Stimulated activated naive B cell treated with anti-CD40 and anti-IgM and Interleukin-4, amounts not matched to agents 10 μg/mL and 1 μg/mL and 100 μg/mL, for 72 hours (primary cell): ENCODE measurements at places on chromosomes 4 and X.

DNA sequence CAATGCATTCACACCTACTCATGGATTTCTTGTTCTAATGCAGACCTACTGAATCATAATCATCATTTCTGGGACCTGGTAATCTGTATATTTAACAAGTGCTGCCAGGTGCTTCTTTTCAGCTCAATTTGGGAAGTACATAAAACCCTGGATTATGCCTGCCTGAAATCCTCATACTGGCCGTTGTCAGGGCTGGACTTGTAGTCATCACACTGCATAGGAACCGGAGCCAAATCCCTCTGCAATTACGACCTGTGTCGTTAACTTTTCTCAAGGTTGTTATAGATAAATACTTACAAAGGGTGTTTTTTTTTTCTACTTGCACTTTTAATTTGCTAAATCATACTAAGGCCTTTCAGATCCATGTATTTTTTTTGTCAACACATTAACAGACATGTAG lies 294.9 kb upstream of the PRPS2 start:
- peaks cover 11% of the 10 kb centered on the region for H3K4me1 ChIP-seq
- H3K27ac ChIP-seq: no peak overlapping the region
- no peaks in the 10 kb centered on the region for H3K27me3 ChIP-seq

GRCh38 chrX:118049713-118050112 lies 66.9 kb downstream of the KLHL13 start:
- no peak overlapping the region for H3K4me3 ChIP-seq
- H3K36me3 ChIP-seq: no peaks in the 10 kb centered on the region
- no peak for DNase-seq
- no peaks in the 10 kb centered on the region for H3K27me3 ChIP-seq
- no peaks in the 10 kb centered on the region for H3K4me1 ChIP-seq
- no peak overlapping the region for H3K27ac ChIP-seq

DNA sequence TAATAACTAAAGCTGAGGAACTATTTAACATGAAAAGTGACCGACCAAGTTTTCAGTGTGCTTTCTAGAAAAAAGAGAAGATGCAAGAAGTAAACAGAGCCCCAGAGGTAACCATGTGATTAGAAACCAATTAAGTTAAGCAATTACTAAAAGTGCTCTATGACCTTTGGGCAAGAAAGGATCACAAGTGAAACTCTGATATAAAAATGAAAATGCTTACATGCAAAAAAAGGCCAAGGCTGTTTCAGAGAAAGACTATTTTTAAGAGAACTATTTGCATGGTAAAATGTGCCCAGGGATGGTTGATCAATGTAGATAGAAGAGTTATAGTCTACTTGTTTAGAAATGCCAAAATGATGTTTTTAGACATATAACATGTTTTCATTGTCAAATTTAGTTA lies 22.0 kb downstream of the KLHL15 start:
- no peak for DNase-seq
- H3K27ac ChIP-seq: no peak overlapping the region
- H3K4me1 ChIP-seq: peaks cover 6% of the 10 kb centered on the region

DNA sequence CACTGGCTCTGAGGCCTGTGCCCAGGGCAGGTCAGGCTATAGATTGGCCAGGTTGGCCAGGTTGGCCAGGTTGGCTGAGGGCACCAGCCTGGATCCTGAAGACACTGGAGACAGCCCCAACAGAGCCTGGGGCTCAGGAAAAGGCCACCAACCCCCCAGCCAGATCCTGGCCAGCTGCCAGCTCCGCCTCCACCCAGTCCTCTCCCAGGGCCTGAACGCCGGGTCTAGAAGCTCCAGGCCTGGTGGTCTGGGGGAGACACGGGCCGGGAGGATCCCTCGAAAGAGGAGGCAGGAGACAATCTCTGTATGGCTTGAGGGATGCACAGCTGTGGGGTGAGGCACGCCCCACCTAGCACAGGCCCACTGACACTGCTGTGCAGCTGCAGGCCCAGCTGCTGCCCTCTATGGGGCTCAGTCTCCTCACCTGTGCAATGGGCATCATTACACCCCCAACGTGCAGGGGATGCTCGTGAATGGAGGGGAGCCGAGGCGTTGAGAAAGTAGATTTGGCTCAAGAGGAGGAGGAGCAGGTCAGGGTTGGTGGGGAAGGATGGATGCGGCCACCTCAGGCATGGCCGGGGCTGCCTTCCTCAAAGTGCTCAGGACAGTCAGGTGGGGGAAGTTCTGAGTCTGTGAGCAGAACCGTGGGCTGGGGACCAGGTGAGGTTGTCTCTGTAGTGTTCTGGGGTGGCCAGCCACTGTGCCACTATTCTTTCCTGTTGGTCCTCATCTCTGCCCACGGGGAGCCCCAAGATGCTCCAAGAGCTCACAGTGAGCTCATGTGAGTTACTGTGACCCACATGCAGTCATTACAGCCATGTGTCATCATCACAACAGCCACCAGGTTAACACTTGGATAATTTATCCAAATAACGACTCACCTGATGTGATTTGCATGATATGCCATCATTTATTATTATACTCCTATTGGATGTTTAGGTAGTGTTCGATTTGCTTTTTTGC lies 10.8 kb upstream of the GAGE10 start:
- H3K36me3 ChIP-seq: no peaks in the 10 kb centered on the region
- H3K27me3 ChIP-seq: no peaks in the 10 kb centered on the region
- DNase-seq: no peak
- H3K27ac ChIP-seq: no peak overlapping the region

GRCh38 chr4:16019649-16020048 lies 56.7 kb upstream of the FGFBP2 start:
- DNase-seq: no peak
- H3K27me3 ChIP-seq: no peaks in the 10 kb centered on the region
- H3K4me1 ChIP-seq: no peaks in the 10 kb centered on the region
- no peaks in the 10 kb centered on the region for H3K36me3 ChIP-seq
- H3K27ac ChIP-seq: no peak overlapping the region

- H3K36me3 ChIP-seq: no peaks in the 10 kb centered on the region
- peak; percentile 26 for DNase-seq
- peak overlapping the region; percentile 89 for H3K4me3 ChIP-seq
- H3K27me3 ChIP-seq: peaks cover 17% of the 10 kb centered on the region
- peaks cover 21% of the 10 kb centered on the region for H3K4me1 ChIP-seq
- peak overlapping the region; percentile 82 for H3K27ac ChIP-seq
Measured at GRCh38 chrX:150365051-150365989, 2.2 kb downstream of the MAMLD1 start.

- no peak overlapping the region for H3K27ac ChIP-seq
- no peaks in the 10 kb centered on the region for H3K27me3 ChIP-seq
- no peak for DNase-seq
- H3K4me3 ChIP-seq: no peak overlapping the region
- no peaks in the 10 kb centered on the region for H3K4me1 ChIP-seq
- no peaks in the 10 kb centered on the region for H3K36me3 ChIP-seq
Measured at GRCh38 chrX:121227888-121228287, 180.5 kb downstream of the GLUD2 start.

DNA sequence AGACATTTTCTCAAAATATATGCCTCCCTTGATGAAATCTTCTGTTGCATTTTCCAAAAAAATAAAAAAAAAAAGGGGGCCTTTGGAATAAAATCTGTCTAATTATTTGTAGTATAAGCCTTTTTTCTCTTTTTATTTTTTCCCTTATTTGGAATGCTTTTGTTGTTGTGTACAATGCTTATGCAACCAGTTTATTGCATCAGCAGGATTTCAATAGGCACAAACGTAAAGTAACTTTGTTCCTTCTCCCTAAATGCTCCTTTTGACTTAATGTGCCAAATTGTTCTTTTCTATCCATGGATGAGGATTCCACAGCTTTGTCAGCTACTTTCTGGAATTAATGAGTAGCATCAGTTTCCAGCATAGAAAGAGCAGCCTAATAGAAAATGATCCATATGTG lies 59.6 kb upstream of the HPGD start:
- H3K36me3 ChIP-seq: no peaks in the 10 kb centered on the region
- no peak for DNase-seq
- no peaks in the 10 kb centered on the region for H3K4me1 ChIP-seq
- H3K27me3 ChIP-seq: no peaks in the 10 kb centered on the region
- H3K4me3 ChIP-seq: no peak overlapping the region

DNA sequence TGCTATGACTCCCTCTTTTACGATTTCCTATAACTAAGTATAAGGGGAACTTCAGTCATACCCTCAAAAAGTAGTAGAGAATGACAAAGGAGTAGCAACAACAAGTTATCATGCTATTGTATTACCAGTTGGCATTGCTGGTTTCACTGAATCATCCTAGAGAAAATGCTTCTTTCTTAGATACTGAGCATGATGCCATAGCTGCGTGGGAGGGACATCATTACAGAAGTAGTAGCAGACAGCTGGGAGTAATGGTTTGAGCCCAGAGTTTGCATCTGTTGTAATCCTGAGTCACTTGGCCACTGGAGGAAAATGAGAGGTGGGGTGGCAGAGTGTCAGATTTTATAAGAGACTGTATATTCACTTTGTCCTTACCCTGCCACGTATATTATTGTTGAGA lies 38.6 kb downstream of the MTMR1 start:
- DNase-seq: no peak
- no peaks in the 10 kb centered on the region for H3K27me3 ChIP-seq
- H3K27ac ChIP-seq: no peak overlapping the region
- peaks cover 19% of the 10 kb centered on the region for H3K36me3 ChIP-seq
- peaks cover 7% of the 10 kb centered on the region for H3K4me1 ChIP-seq

GRCh38 chr4:142818031-142818430 lies 28.1 kb downstream of the INPP4B start:
- H3K4me1 ChIP-seq: peaks cover 8% of the 10 kb centered on the region
- no peak overlapping the region for H3K4me3 ChIP-seq
- no peaks in the 10 kb centered on the region for H3K36me3 ChIP-seq
- no peak overlapping the region for H3K27ac ChIP-seq

GRCh38 chr4:54085284-54085683 lies 14.7 kb upstream of the GSX2 start:
- H3K36me3 ChIP-seq: no peaks in the 10 kb centered on the region
- DNase-seq: no peak
- H3K27me3 ChIP-seq: peaks cover 38% of the 10 kb centered on the region

- no peaks in the 10 kb centered on the region for H3K36me3 ChIP-seq
- no peak for DNase-seq
- H3K4me3 ChIP-seq: no peak overlapping the region
Measured at GRCh38 chr4:182975806-182976205, 58.6 kb upstream of the DCTD start.
